ENCODE measurements at places on chromosomes 13 and 19. TPM values are rescaled to one million over a fixed set of nuclear protein-coding genes. Genes with fewer than 3 reads are reported as not detected.

Gene ZNF766
- total RNA-seq, result 15.8 TPM

Gene HNRNPM
- total RNA-seq, result 177 TPM

Gene PAF1
- 70.7 TPM for total RNA-seq

Gene MED4
- 58.2 TPM for total RNA-seq

Gene GSK3A
- 54.3 TPM for total RNA-seq

Gene SLC7A9
- 1.6 TPM for total RNA-seq

Gene ZNF625
- 6.5 TPM for total RNA-seq

Gene FGF22
- total RNA-seq, result 3.1 TPM

Gene GRIN2D
- 2.4 TPM for total RNA-seq

Gene ZNF415
- total RNA-seq, result 43.8 TPM

Gene HOMER3
- total RNA-seq, result 39.6 TPM

Gene CEACAM3
- total RNA-seq, result not detected

Gene CD209
- 0.55 TPM for total RNA-seq

Gene PLEKHF1
- total RNA-seq, result 26.2 TPM

Gene ZNF793
- 33.5 TPM for total RNA-seq

Gene PRR22
- 35.0 TPM for total RNA-seq

Gene CYP2A6
- total RNA-seq, result not detected

Gene ZNF578
- 18.0 TPM for total RNA-seq

Gene SULT2A1
- total RNA-seq, result 1.2 TPM

Gene VSTM2B
- total RNA-seq, result 0.62 TPM

Gene MYO1F
- 4.7 TPM for total RNA-seq

Gene KXD1
- total RNA-seq, result 124 TPM
